ENCODE measurements at places on chromosomes 12 and 14.

GRCh38 chr12:53489242-53489864 lies 9.9 kb downstream of the MAP3K12 start:
- no peak for DNase-seq

DNA sequence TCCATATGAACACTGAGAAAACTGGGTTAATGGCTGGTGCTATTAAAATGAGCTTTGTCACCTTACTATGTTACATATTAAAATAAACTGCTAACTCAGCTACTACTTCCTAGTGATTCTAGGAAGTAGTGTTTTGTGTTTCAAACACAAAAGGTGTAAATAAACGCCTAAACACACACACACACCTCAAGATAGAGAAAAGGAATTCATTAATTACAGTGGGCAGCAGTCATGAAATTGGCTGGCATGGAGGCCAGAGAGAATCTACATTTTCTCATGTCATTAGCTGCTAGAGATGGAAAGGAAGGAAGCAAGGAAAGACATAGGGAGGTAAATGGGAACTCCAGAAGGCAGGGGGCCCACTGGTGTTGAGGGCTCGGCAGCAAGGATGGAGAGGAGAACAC lies 787 bp upstream of the PRMT5 start:
- no peak for DNase-seq

DNA sequence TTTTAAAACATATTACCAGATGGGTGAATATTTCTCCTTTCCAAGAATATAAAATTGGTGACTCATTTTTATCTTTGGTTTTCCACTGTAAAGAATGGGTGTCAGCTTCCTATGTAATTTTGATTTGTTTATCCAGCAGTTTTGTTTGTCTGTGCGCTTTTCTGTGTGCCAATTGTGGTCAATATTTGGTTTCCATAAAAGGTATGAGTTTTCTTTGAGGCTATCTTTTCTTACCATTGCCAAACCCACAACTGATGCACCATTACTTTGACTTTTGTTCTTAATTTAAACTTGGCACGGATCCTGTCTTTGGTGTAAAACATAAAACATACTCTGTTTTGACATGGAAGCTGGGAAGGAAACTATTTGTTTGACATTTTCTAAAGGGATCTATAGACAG lies 78.8 kb upstream of the NAV3 start:
- no peak for DNase-seq

DNA sequence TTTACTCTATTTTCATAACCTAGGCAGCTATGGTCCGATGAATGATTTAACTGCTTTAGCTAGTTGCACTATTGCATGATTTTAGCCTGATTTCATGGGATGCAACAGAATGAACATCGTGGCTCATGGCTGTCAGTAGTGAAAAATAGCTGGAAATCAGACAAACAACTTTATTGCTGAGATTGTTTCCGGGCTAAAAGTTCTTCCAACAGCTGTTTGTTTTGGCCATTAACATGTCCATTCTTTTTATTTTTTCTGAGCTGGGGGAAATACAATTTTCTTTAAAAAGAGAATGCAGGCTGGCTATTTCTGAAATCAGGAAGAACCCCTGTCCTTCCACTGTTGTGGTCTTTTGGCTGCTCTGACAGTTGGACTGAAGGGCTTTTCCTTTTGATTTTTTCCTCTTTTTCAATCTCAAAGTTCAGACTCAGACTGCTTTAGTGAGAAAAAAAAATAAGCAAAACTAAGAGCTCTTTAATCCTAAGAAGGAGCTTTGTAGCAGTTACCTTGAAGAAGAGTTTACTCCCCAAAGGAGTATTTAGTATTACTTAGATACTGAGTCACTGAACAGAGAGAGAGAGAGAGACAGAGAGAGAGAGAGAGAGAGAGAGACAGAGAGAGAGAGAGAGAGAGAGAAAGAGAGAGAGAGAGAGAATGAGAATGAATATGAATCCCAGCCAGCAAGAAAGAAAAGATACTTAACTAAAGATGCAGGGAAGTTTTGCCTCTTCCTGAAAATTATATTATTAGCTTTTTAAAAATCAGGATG lies at the start of gene NAV3:
Gene NAV3 (plus strand): TSS at position 312 of the 769 bp plus-strand sequence. CDS start 568 bp downstream, outside the sequence.
- DNase-seq, result no peak

GRCh38 chr14:85316701-85317410 lies 213.1 kb upstream of the FLRT2 start:
- DNase-seq, result no peak

DNA sequence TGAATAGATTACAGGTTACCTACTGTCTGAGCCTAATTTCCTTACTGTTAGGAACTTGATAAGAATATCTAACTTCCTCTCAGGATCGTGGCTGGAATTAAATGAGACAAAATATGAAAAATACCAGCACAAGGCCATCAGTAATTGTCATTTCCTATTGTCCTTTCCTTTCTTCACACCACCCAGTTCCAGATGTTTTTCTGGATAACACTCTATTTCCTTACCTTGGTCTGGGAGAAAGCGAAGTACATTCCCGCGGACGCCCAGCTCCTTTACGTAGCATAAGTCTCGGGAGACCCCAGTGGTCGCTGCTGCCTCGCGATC lies 376 bp downstream of the GDF3 start:
- no peak for DNase-seq

All from stimulated activated CD4-positive, alpha-beta T cell treated with anti-CD3 and anti-CD28 coated beads, Interleukin-2, amount 100 ng/mL, for 48 hours (primary cell).